ENCODE measurements at places on chromosomes 7 and 10.

- no peak for DNase-seq
Observed at GRCh38 chr10:102962267-102962666, 44.2 kb downstream of the CNNM2 start.

DNA sequence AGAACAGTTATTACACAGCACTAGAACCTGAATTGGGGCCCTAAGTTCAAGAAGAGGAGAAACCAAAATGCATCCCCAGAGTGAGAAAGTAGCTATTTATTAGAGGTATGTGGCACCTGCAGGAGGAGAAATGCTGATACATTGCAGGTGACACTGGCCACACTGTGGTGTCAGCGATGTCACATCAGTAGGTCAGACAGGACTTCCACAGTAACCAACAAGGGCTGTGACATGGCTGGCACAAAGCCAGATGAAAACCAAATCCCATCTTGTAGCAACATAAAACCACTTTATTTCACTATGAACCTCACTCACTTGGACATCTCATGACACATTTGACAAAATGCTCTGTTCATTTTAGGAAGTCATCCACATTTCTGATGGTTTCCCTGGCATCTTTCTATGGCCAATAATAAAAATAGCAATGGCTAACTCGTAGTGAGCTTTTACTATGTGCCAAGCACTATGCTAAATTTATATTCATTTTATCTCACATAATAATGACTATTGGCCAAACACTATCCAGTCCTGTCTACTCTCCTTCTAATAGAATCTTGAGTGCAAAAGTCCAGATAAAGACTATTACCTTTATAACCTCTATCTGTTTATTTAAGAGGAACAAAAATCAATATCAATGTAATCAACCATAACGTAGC lies 154.2 kb downstream of the TSPAN12 start:
- no peak for DNase-seq

- no peak for DNase-seq
Observed at GRCh38 chr10:126926568-126926967, 21.3 kb downstream of the DOCK1 start.

- DNase-seq: no peak
Observed at GRCh38 chr10:52483587-52483986, 169.5 kb downstream of the DKK1 start.

- no peak for DNase-seq
Observed at GRCh38 chr10:49277973-49278372, 21.0 kb upstream of the C10orf71 start.

GRCh38 chr7:127209886-127210285 lies 42.9 kb downstream of the GRM8 start:
- no peak for DNase-seq

All from AML-193 (cell line).